ENCODE measurements at places on chromosomes 2 and 18.

DNA sequence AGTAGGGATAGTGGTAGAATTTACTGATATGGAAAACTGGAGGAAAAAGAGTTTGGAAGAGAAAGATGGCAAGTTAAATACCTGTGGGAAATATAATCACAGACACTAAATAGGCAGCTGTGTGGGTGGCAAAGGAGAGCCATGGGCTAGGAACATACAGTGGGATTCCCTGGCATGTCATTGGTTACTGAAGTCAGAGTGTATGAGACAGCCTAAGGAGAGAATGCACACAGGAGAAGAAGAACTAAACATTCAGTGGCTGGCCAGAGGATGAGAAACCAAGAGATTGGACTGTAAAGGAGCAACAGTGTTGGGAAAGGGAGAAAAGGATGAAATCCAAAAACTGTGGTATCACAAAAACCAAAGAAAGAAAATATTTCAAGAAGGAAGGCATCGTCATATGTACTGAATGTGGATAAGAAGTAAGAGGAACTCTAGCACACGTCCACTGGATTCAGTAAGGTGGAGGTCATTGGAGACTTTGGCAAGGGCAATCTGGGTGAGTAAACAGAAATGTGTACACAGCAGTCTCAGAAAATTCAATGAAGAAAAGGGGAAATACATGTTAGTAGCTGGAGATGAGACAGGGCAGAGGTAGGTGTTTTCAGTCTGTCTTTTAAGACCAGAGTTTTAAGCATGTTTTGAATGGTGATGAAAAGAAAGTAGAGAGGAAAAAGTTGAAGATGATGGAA lies 83.3 kb downstream of the SPIRE1 start:
- no peak for DNase-seq

- DNase-seq, result no peak
These were observed 804.4 kb upstream of the CELF4 start for GRCh38 chr18:38369772-38370690.

- DNase-seq, result peak; percentile 70
These were observed 90.3 kb upstream of the TMEM17 start for GRCh38 chr2:62596061-62596921.

DNA sequence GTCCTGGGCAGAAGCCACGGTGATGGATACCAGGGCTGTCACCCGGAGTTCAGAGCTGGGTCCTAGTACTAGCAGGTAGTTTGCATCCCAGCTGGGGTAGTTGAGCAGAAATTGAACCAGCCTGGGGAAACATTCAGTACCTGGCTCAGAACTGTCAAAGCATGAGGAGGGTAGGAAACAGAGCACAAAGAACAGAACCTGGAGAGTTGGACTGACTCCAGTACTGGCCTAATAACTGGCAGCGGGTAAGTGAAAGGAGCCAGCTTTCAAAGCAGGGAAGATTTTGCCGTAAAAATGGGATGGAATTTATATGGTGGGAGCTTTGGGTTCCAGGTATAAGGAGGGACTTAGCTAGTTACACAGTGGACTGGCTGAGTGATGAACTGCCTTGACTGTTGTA lies 23.8 kb downstream of the ATG16L1 start:
- no peak for DNase-seq

DNA sequence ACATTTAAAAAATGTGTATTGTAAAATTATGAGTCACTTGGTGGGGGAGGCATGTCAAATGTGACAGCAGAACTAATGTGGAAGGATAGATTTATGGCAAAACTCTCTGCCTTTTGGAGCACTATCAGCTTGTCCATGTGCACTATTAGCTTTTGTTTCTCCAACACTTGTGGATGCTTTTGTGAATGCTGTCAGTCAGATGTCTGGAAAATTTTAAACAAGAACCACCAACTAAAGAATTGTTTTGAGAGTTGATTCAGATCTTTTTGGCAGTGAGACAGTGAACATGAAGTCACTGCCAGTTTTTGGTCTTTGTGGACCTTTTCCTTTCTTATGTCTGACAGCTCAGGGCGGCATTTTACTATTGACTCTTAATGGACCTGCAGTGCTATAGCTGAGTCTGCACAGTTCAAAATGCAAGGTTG lies 72.4 kb downstream of the KIAA1328 start:
- DNase-seq, result no peak

DNA sequence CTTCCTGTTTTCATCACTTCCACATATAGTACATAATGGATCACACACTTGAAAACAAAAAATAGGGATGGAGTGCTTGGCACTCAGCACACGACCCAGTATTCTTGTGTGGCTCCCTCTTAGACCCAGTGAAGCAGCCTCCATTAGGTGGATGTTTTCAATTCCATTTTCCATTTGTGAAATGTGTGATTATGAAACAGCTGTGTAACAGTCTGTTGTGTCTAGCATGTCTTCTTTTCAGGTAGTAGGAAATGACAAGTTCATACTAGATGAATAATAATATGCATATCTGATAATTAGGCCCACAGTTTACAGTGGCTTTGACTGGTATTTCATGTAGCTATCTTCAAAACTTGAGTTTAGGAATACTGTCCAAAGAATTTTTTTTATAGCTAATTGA lies 35.5 kb downstream of the EML6 start:
- DNase-seq, result no peak

- no peak for DNase-seq
These were observed 463.2 kb downstream of the THSD7B start for GRCh38 chr2:137228566-137228965.

- no peak for DNase-seq
These were observed 117.1 kb upstream of the PDE1A start for GRCh38 chr2:182543741-182544525.

DNA sequence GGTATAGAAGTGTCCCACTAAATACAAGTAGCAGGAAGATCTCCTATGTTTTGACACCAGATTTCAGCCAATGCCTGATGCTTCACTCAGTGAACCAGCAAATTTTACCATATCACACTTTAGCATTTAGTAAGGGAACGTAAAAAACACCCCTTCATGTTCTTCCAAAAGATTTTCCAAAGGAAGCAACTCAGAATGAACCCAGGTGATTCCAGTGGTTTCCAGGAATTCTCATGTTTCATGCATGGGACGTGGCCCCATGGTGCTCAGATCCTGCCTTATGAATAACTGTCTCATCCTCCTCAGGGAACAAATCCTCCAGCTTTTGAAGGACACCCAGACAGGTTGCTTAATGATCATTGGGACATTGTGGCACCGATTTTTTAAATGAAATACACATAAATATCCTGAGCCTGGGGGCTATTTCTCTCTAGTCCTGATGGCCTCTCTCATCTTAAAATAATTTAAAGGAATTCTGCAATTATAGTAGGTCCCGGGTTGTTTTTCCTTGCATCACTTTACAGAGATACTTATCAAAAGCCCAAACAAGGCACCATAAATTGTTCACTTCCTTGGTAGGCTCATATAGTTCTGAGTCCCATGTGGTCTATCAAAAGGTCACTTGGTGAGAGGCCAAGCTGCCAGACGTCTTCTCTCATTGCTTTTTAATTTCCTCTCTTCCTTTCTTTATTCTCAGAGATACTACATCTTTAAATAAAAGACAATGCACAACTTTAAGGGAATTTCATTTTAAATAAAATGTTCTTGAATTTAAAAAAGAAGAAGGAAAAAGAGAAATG lies 261.0 kb downstream of the ZNF516 start:
- DNase-seq, result no peak

DNA sequence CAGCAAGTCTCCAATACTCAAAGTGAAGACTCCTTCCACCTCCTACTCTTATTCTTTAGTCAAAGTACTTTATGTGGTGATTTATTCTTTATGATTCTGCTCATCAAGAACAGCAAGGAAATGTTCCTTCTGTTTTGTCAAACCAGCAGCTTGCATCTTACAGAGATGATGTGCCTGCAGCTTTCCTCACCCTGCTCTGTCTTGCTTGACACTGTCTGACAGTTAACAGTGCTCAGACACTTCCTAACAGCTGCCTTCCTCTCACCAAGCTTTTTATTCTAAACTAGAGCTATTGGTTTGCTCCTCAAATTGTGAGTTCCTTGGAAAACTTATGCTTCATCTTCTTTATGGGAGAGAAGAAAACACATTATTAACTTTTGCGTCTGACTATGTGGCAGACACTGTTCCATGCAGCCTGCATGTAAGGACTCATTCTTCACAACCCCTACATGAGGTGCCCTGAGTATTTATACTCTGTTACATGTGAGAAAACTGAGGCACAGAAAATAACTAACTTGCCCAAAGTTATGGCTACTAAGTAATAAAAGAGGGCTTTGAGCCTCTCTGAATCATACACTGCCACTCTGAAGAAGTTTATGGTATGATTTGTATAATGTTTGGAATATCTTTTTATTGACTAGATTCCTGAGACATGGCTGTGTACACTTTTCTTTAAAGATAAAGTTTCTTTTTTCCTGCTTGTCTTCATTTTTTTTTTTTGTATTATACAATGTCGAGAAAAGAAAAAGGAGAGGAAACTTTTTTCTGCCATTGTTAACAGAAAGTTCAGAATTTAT lies 723.3 kb upstream of the DDX18 start:
- DNase-seq, result no peak

DNA sequence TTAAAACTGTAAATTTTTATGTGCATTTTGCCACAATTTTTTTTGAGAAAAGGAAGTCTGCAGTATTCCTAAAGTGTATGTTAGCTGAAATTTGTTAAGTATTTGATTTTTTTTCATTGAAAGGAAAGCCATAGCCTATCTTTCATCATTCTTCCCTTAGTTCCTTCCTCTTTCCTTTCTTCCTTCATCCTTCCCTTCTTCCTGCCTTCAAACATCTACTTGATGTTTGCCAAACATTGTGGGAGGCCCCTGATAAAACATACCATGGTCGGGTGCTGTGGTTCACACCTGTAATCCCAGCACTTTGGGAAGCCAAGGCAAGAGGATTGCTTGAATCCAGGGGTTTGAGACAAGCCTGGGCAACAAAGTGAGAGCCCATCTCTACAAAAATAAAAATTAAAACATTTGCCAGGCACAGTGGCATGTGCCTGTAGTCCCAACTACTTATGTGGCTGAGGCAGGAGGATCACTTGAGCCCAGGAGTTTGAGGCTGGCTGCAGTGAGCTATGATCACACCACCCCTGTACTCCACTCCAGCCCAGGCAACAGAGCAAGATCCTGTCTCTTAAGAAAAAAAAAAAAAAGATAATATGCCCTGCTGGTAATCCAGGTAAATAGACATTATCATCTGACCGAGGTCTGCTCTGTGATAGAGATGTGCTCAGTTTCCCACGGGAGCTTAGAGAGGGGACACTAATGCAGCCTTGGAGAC lies 278.4 kb upstream of the STON1 start:
- DNase-seq, result no peak

- DNase-seq, result no peak
These were observed 5.6 kb downstream of the FOSL2 start for GRCh38 chr2:28398101-28398834.

DNA sequence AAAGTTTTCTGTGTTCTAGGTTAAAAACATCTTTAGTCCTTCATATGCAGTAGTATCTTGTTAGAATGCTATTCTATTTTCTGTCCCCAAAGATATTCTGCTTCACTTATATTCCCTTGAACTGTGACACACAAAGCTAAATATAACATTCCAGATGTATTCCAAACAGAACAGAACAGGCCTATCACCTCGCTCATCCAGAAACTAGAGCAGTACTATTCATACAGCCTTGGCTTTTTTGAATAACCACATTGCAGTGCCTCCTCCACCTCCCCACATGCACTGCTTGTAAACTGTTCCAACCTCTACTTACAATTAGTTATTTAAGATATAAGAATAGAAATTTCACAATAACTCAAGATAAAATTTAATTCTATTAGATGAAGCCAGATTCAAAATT lies 196.8 kb downstream of the EXOC6B start:
- DNase-seq, result no peak

GRCh38 chr18:11587846-11588245 lies 21.6 kb upstream of the SLC35G4 start:
- DNase-seq, result no peak

GRCh38 chr18:2559249-2559648 lies 12.1 kb downstream of the METTL4 start:
- no peak for DNase-seq

All from SK-N-DZ (cell line).